Fibroblast of skin of left biceps (primary cell): ENCODE measurements at places on chromosomes 6 and 20.

DNA sequence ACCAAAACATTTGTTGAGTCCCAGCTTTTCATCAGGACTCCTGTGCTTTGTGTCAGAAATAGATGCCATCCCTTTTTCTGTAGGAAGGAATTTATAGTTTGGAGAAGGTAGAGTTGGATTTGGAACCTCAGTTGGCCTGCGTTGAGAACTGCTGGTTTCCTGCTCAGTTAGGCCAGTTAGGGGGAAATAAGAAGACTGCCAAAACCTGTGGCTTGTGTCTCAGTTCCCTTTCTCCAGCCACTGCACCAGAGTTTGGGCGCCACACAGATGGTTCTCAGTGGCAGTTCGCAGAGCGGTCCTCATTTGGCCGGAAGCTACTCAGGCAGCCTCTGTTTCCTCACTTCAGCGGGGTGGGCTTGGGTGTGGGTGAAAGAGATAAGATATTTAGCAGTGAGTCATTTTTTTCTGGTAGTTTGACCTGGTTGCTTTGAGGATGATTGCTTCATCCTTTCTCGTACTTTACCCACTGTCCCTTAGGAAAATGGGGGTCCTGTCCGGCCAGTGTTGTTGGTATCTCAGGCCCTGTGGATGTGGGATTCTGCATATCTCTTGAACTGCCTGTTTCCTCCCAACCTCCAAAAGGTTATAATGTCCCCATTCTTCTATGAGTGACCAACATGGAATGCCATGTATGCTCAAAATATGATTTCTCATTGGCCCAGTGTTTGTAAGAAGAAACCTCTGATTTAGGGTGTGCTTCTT, 53.7 kb downstream of the JARID2 start:
- no peak for DNase-seq

DNA sequence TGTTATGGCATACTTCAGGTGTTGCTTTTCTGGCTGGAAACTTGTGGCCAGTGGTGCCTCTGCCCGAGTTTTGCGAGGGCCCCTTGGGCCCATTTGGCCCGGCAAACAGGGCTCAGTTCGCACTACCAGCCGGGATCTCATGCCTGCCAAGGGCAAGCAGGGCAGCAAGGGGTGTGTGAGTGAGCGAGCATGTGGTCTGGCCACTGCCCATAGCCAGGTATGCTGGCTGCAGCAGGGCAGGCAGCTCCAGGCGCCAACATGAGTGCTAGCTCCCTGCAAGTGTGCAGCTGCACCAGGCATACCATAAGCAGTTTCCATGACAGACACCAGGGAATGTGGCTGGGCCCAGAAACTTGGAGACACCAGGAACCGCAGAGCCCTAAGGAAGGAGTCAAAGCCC, 389.5 kb downstream of the NKAIN2 start:
- DNase-seq: no peak

GRCh38 chr20:57743450-57744095, 33.8 kb upstream of the PMEPA1 start:
- no peak for DNase-seq

- DNase-seq: no peak
Measured at GRCh38 chr6:48389146-48390043, 278.4 kb upstream of the PTCHD4 start.

DNA sequence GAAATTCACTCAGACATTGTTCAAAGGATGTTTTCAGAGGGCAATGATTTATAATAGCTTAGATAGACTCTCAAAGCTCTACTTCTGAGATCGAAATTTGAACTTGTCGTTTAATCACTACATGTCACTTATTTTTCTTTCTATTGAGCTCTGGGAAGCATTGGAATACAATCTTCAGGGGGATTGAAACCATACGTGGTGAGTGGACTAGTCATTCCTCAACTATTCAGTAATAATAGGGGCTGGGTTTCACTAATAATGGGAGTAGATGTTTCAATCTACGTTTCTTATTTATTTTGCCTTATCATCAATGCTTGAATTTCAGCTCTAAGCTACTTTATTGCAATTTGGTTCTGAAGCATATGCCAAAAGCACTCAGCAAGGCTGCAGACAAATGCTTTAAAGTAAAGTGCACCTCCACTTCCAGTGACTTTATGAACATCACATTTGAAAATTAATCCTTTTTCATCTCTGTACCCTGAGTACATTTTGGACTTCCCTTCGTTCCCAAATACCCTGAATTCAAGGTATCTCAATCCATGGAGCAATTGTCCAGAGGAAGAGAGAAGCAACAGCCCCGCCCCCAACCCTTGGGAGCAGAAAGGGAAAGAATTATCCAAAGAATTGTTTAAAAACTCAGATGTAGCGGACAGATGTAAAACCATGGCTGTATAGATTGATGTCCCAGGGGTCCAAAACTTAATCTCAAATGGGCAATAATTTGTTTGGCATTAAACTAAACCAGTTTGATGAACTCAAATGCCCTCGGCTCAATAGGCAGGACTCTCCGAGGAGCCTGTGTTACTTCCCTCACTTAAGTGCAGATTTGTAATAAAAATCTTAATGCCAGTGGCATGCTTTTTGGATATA, 68.1 kb downstream of the HFE start:
- no peak for DNase-seq

DNA sequence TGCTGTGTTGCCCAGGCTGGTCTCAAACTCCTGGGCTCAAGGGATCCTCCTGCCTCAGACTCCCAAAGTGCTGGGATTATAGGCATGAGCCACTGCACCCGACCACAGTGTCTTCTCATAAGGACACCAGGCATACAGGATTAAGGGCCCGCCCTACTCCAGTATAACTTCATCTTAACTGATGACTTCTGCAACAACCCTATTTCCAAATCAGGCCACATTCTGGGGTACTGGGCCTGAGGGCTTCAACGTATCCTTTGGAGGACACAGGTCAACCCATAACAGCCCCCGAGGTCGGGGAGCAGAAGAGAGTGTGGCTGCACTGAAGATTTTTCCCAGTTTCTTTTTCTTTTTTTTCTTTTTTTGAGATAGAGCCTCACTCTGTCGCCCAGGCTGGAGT, 39.7 kb downstream of the SUN5 start:
- no peak for DNase-seq

- DNase-seq: no peak
Measured at GRCh38 chr6:81486234-81486633, 266.2 kb downstream of the TENT5A start.

GRCh38 chr6:127921982-127922381, 21.1 kb upstream of the THEMIS start:
- no peak for DNase-seq

GRCh38 chr20:2659547-2659946, 4.5 kb downstream of the IDH3B start:
- DNase-seq: no peak

GRCh38 chr6:73823832-73824231, 127.8 kb downstream of the CD109 start:
- no peak for DNase-seq

DNA sequence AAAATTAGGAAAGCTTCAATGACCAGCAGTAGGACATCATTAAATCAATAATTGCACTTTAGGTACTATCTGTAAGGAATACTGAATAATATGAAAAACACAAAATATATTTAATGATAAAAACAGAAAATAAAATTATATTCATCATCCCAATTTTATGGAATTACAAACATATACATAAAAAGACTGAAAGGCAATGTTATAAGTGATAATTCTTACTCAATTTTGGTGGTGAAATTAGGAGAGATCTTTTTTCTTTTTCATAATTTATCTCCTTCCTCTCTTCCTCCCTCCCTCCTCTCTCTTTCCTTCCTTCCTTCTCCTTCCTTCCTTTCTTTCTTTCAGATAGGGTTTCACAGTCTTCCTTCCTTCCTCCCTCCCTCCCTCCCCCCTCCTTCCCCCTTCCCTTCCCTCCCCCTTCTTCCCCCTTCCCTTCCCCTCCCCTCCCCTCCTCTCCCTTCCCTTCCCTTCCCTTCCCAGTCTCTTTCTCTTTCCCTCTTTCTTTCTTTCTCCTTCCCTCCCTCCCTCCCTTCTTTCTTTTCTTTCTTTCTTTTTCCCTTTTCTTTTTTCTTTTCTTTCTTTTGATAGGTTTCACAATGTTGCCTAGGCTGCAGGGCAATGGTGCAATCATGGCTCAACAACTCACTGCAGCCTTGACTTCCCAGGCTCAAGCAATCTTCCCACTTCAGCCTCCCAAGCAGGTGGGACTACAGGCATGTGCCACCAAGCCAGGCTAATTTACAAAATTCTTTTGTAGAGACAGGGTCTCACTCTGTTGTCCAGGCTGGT, 36.8 kb downstream of the RSPH3 start:
- no peak for DNase-seq
